ENCODE measurements at places on chromosomes 7 and 10.

DNA sequence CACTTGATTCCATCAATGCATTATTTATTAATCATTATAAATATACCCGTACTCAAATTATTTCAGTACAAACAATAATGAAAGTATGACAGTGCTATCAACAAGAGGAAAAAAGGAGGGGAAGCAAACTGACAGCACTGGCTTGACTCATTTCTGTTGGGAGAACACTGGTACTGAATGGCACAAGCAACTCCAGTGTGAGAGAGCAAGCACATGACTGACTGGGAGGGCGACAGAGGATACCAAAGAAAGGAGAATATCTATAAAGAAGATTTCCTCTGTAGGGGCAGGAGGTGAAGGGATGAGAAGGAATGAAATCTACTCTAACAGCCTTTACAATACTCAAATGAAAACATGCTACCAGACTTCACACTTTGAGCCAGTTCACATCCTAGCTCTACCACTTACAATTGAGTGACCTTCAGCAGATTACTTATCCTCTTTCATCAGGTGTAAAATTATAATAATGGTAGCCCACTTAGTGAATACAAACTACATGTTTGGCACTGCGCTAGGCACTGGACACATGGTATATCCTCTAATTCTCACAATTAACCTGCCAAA is 1.5 kb downstream of the USP54 start:
- no peaks in the 10 kb centered on the region for H3K27me3 ChIP-seq
- H3K27ac ChIP-seq = no peak overlapping the region
- H3K36me3 ChIP-seq = no peaks in the 10 kb centered on the region

GRCh38 chr7:27103489-27104226 is 1.2 kb upstream of the HOXA2 start:
- no peak overlapping the region for H3K4me3 ChIP-seq
- peaks cover 14% of the 10 kb centered on the region for H3K4me1 ChIP-seq
- H3K36me3 ChIP-seq = peaks cover 4% of the 10 kb centered on the region
- H3K27ac ChIP-seq = no peak overlapping the region

- no peak overlapping the region for H3K27ac ChIP-seq
- peaks cover 45% of the 10 kb centered on the region for H3K4me1 ChIP-seq
- no peak for DNase-seq
- H3K36me3 ChIP-seq = peaks cover 30% of the 10 kb centered on the region
These were observed 331.4 kb downstream of the ELMO1 start for GRCh38 chr7:37117292-37117691.

DNA sequence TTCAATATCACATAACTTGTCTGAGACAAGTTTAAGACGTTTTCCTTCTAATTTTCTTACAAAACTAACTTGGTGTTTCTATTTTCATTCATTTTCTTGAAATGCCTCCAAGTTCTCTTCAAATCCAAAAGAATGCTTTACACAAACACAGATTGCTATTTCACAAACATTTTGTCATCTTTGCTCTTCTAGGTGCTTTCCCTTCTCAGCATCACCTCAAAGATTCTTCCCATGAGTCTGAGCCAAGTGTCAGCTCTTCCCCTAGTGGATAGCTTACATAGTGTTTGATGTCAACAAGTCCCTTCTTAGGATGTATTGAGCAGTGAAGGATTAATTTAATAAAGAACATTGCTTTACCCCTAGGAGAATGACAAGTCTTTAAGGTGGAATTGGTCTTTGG is 38.1 kb upstream of the SEMA3A start:
- H3K27ac ChIP-seq = no peak overlapping the region
- no peaks in the 10 kb centered on the region for H3K4me1 ChIP-seq
- H3K4me3 ChIP-seq = no peak overlapping the region
- H3K27me3 ChIP-seq = no peaks in the 10 kb centered on the region
- DNase-seq = no peak

DNA sequence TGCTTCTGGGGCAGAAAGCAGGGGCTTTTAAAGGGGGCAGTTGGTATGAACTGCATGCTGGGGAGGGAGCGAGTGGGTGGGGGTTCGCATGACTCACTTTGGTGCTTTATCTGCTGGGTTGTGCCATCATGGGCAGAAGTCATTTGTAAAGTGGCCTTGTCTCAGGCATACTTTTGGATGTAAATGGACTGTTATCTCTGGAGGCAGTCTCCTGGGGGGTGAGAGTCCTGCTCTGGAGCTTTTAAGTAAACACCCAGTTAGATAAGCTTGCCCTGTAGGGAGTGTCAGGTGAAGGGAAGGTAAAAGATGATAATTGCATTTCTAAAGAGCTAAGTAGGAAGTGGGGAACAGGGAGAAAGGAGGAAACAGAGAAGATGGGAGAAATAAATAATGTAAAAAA is 1.6 kb upstream of the GSTO1 start:
- H3K27ac ChIP-seq = peak overlapping the region; percentile 40
- peaks cover 4% of the 10 kb centered on the region for H3K27me3 ChIP-seq
- peak; percentile 50 for DNase-seq
- peaks cover 35% of the 10 kb centered on the region for H3K4me1 ChIP-seq
- peak overlapping the region; percentile 22 for H3K4me3 ChIP-seq

DNA sequence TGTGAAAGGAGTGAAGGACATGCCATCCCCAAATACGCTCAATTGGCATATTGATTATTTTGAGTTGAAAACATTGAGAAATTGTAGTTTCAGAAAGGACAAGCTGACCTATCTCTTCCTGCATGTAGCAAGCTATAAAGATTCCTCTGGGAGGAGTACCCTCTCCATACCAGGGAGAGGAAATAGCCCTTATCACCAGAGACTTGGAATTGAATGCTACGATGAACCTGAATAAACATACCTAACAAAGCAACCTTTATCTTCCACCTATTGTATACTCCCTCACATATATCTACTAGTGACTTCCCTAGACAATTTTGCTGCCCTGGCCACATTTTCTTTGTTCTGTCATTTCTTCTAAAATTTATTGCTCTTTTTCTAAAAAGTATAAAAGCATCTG is 150.2 kb upstream of the EEPD1 start:
- DNase-seq = no peak
- no peak overlapping the region for H3K4me3 ChIP-seq
- H3K27me3 ChIP-seq = no peaks in the 10 kb centered on the region
- peaks cover 5% of the 10 kb centered on the region for H3K4me1 ChIP-seq
- H3K36me3 ChIP-seq = no peaks in the 10 kb centered on the region

GRCh38 chr7:5413449-5413786 is 10.2 kb downstream of the TNRC18 start:
- H3K4me3 ChIP-seq = no peak overlapping the region
- H3K36me3 ChIP-seq = no peaks in the 10 kb centered on the region
- DNase-seq = no peak
- H3K27ac ChIP-seq = no peak overlapping the region

DNA sequence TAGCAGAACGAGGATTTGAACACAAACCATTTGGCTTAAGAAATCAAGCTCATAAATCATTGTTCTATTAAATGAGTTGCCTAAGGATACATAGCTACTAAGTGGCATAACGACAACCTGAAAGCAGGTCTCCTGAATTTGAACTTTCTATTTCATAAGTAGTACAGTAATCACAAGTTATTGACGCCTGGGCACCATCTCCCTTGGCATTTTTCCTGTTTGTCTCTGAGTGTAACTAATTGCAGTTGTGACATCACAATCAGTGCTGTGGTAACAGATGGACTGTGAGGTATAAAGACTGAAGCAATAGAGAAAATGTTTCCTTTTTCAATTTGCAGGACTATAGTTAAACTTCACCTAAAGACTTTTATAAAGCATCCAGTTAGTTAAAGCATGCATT is 6.4 kb upstream of the CSTF2T start:
- no peaks in the 10 kb centered on the region for H3K36me3 ChIP-seq
- H3K4me1 ChIP-seq = peaks cover 13% of the 10 kb centered on the region
- no peak overlapping the region for H3K4me3 ChIP-seq
- DNase-seq = no peak
- H3K27ac ChIP-seq = no peak overlapping the region

DNA sequence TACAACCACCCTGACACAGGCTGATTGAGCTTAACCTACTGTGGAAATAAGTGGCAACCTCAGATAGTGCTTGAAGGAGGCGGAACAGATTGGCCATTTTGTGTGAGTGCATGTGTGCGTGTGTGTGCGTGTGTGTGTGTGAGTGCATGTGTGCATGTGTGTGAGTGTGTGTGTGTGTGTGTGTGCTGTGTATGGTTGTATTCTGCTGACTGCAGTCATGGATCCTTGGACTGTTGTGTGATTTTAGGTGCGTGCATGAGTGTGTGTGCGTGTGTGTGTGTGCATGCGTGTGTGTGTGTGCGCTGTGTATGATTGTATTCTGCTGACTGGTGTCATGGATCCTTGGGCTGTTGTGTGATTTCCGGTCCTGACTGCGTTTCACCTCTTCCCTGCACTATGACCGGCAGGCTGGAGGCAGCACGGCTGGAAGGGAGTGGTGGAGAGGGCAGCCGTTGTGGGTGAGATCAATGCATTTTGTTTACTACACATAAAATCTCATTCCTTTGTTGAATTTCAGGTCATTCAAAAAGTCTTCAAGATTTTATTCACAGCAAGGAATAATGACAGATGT is 6.3 kb downstream of the IQCE start:
- peaks cover 10% of the 10 kb centered on the region for H3K4me1 ChIP-seq
- H3K27ac ChIP-seq = no peak overlapping the region
- no peaks in the 10 kb centered on the region for H3K27me3 ChIP-seq
- no peak for DNase-seq
- no peak overlapping the region for H3K4me3 ChIP-seq
- H3K36me3 ChIP-seq = no peaks in the 10 kb centered on the region

GRCh38 chr10:110918269-110918642 is 724 bp downstream of the BBIP1 start:
- peaks cover 35% of the 10 kb centered on the region for H3K4me1 ChIP-seq
- H3K27me3 ChIP-seq = no peaks in the 10 kb centered on the region
- DNase-seq = peak; percentile 91
- peak overlapping the region; percentile 98 for H3K27ac ChIP-seq
- peaks cover 9% of the 10 kb centered on the region for H3K36me3 ChIP-seq
- peak overlapping the region; percentile 87 for H3K4me3 ChIP-seq

DNA sequence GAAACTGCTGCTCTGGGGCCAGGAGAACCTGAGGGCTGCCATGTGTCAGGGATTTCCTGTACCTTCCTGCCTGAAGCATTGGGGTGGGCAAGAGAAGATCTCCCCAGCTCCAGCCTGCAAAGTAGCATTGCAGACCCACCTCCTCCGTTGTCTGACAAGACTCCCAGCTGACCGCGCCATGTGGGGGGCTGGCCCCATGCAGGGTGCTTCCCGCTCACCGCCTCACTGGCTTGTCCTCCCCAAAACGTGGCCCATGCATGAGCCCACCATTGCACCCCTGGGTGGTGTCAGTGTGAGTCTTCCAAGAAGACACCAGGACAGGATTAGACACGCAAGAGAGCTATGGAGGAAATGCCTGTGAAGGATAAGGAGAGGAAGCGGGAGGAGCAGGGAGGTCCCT is 68.3 kb downstream of the ABRAXAS2 start:
- H3K27me3 ChIP-seq = peaks cover 2% of the 10 kb centered on the region
- H3K36me3 ChIP-seq = no peaks in the 10 kb centered on the region
- no peak overlapping the region for H3K27ac ChIP-seq
- H3K4me3 ChIP-seq = no peak overlapping the region

- DNase-seq = no peak
- no peak overlapping the region for H3K27ac ChIP-seq
- no peaks in the 10 kb centered on the region for H3K36me3 ChIP-seq
- no peaks in the 10 kb centered on the region for H3K27me3 ChIP-seq
- no peak overlapping the region for H3K4me3 ChIP-seq
These were observed 83.4 kb upstream of the NMT2 start for GRCh38 chr10:15251791-15252380.

DNA sequence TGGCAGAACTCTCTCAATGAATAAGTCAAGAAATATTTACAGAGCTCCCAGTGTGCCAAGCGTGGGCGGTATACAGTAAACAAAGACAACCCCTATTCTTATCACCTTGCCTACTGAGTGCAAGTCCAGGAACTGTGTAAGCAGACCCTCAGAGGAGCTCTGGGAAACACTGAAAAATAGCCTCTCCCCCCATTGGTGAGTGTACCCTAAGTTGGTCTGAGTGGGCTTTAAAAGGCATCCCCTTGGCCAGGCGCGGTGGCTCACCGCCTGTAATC is 1.2 kb downstream of the DYDC2 start:
- peaks cover 5% of the 10 kb centered on the region for H3K4me1 ChIP-seq
- no peak overlapping the region for H3K4me3 ChIP-seq
- peaks cover 24% of the 10 kb centered on the region for H3K27me3 ChIP-seq
- no peaks in the 10 kb centered on the region for H3K36me3 ChIP-seq

DNA sequence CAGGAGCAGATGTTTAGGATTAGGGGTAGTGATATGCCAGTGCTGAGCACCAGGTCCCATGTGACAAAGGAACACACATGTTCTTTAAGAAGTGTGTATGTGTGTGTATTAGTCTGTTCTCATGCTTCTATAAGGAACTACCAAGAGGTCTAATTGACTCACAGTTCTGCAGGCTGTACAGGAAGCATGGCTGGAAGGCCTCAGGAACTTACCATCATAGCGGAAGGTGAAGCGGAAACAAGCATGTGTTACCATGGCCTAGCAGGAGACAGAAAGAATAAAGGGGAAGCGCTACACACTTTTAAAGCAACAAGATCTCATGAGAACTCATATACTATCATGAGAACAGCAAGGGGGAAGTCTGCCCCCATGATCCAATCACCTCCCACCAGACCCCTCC is 22.8 kb upstream of the PDZD8 start:
- H3K27ac ChIP-seq = no peak overlapping the region
- H3K4me3 ChIP-seq = no peak overlapping the region
- no peak for DNase-seq
- H3K36me3 ChIP-seq = no peaks in the 10 kb centered on the region

GRCh38 chr7:128022631-128023532 is 8.4 kb downstream of the LRRC4 start:
- H3K4me3 ChIP-seq = no peak overlapping the region
- no peak for DNase-seq

DNA sequence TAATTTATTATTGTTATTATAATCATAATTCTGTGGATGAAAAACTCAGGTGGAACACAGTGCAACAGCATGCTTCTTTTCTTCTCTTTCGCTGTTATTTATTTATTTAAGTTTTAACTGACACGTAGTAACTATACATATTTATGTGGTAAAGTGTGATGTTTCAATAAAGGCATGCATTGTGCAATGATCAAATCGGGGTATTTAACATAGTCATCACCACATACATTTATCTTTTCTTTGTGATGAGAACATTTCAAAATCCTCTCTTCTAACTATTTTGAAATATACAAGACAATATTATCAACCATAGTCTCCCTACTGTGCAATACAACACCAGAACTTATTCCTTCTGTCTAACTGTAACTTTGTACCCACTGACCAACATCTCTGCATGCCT is 152.5 kb upstream of the LYZL1 start:
- H3K36me3 ChIP-seq = no peaks in the 10 kb centered on the region
- H3K4me1 ChIP-seq = no peaks in the 10 kb centered on the region
- no peak for DNase-seq
- H3K4me3 ChIP-seq = no peak overlapping the region

DNA sequence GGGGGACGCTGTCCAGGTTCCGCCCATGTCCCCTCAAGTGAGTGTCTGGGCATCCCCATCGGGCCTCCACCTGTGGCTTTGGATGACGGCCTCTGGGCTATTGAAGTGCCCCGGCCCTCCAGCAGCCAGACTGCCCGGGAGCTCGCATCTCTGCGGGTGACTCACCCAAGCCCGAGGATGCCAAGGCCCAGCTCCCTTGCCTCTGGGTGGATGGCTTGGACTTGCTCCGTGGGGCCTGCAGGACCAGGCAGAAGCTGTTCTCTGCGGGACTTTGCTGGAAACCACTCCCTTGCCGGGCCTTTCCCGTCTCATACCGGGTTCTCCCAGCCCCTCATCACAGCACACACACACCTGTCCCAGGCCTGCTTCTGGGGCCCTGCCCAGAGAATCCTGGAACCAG is 22.4 kb downstream of the DPYSL4 start:
- no peaks in the 10 kb centered on the region for H3K4me1 ChIP-seq
- no peaks in the 10 kb centered on the region for H3K27me3 ChIP-seq
- DNase-seq = no peak
- no peak overlapping the region for H3K27ac ChIP-seq
